Activated CD4-positive, alpha-beta T cell treated with anti-CD3 and anti-CD28 coated beads, Interleukin-2, amount 10 ng/mL, durations not matched to agents 7 days and 5 days (primary cell): ENCODE measurements at places on chromosomes 5 and 9.

- no peak for DNase-seq
These were observed 9.7 kb upstream of the MSMP start for GRCh38 chr9:35763803-35764202.

DNA sequence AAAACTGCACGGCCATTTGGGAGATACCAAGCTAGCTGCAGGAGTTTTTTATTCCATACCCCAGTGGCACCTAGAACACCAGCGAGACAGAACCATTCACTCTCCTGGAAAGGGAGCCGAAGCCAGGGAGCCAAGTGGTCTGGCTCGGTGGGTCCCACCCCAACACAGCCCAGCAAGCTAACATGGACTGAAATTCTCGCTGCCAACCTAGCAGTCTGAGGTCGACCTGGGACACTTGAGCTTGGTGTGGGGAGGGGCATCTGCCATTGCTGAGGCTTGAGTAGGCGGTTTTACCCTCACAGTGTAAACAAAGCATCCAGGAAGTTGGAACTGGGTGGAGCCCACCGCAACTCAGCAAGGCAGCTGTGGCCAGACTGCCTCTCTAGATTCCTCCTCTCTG is 108.9 kb upstream of the CHD1 start:
- DNase-seq, result peak; percentile 85

GRCh38 chr9:21653091-21653490 is 149.3 kb upstream of the MTAP start:
- no peak for DNase-seq

GRCh38 chr9:107390279-107390678 is 99.3 kb downstream of the KLF4 start:
- DNase-seq, result no peak

- no peak for DNase-seq
These were observed 163.7 kb downstream of the DAB2IP start for GRCh38 chr9:121815084-121815483.

DNA sequence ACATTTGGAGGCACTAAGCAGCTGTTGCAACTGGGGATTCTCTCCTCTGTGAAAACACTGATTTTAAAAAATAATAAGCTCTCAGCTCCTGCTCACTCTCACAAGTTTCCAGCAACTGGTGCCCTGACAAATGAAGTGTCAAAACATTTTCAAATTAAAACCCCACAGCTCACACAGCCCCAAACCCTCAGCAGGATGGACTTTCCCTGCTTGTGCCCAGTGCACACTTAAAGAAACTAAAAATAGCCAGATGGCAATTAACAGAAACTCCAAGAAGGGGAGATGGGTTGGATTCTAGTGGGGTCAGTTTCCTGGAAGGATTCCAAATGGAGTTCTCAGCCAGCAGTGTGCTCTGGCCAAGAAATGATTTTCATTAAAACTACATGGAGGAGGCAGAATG is 163.0 kb upstream of the PUM3 start:
- no peak for DNase-seq

DNA sequence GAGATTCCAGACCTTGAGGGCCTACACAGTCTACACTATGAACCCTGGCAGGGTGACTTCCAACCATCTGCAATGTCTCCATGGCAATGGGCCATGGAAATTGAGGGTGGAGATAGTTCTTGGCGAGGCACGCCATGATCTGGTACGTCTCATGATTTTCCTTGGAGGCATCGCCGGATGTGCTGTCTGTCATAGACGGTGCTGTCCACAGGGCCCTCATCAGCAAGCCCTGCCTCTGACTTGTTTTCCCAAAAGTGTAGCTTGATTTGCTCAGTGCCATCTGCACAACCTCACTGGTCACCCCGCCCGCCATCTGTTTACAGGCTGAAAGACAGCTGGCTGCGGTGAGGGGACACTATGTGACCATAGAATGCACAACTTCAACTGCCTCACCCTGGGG is 73.5 kb downstream of the BOD1 start:
- no peak for DNase-seq

DNA sequence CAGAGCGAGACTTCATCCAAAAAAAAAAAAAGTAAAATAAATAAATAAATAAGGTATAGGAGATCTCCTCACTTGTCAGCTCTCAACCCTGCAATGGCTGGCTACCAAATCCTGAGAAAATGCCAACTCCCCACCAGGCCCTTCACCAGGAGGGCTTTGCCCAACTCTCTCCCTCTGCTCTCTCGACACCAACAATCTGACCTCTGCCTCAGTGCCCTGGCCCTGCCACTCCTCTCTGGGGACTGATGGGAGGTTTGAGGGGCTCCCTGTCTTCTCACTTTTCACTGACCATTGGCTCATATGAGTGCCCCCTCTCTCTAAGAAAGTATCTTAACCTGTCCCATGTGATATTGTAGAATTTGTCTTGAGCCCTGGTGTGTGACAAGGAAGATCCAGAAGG is 52.6 kb upstream of the SH3PXD2B start:
- DNase-seq, result no peak

GRCh38 chr5:44361342-44362001 is 27.7 kb downstream of the FGF10 start:
- DNase-seq, result no peak

DNA sequence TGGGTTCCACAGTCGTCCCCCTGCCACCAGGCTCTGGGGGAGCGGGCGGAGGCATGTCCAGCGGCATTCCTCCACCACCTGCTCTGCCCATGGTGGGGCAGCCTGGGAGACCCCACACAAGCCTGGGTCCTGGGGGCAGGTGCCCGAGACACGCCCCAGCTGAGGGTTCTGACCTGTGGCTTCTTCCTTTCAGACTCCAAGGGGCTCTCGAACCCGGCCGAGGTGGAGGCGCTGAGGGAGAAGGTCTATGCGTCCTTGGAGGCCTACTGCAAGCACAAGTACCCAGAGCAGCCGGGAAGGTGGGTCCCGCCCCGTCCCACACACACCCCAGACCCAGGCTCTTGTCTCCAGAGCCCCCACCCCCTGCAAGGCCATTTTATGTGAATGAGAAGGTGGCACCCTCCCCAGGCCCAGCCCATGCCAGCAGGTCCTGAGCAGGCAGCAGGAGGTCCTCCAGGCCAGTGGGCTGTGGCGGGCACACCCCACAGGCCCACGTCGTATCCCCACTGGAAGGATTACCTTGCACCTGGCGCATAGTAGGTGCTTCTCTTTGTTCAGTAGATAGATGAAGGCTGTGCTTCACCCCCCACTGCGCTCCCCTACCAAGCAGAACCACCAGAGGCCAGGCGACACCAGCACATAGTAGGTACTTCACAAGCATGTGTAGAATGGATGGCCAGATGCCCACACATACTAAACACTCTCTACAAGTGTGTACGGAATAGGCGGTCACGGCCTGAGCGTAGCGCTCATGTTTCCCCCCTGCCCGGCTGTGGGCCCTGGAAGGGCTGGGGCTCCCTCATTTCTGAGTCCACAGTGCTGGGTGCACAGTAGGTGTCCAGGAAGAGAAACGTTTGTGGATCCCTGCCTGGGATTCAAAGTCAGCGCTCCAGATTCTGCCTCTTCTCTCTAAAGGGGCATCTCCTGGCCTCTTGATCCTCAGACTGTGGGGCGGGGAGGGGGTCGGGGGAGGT is 107.9 kb downstream of the RXRA start:
- no peak for DNase-seq
